Hair follicle dermal papilla cell (primary cell): ENCODE measurements at places on chromosomes 12 and 14. TPM values are rescaled to one million over a fixed set of nuclear protein-coding genes. Genes with fewer than 3 reads are reported as not detected.

The DEPDC4 gene
- total RNA-seq, result 0.49 TPM in 2 replicates

The NUP37 gene
- total RNA-seq, result 19.3 and 29.6 TPM in 2 replicates

The SYCP3 gene
- total RNA-seq, result 0.16 TPM in 1 of 2 replicates, not detected in the other

The OR6C2 gene
- total RNA-seq, result not detected in 2 replicates

The HAL gene
- total RNA-seq, result 0.12 and 0.16 TPM in 2 replicates

The SLC4A8 gene
- total RNA-seq, result 6.7 and 7.7 TPM in 2 replicates

The NAV3 gene
- total RNA-seq, result 63.9 and 88.6 TPM in 2 replicates

The ZC2HC1C gene
- total RNA-seq, result 0.85 and 1.3 TPM in 2 replicates

The MDM2 gene
- 147 and 197 TPM in 2 replicates for total RNA-seq

The GALNT9 gene
- total RNA-seq, result not detected in 2 replicates
